ENCODE measurements at places on chromosomes 4 and X.

DNA sequence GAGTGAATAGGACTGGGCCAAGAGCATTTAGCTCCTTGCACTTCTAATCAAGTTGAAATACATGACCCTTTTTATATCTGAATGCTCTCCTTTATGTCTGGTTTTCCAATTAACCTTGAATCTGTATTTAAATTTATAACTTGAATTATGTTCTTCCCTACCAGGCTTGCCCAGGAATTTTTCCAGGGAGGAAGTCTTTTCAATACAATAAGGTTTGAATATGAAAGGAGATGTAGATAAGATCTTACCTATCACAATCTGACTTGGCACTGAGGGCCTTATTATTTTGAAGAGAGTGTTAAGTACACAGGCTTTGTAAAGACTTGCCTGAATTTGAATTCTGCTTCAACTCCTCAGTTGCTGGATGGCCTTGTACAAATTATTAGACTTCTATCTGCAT, 555.7 kb downstream of the PCDH7 start:
- DNase-seq = no peak

GRCh38 chr4:15792974-15793373, 14.8 kb downstream of the CD38 start:
- DNase-seq = no peak

GRCh38 chrX:132009350-132009749, 13.8 kb upstream of the STK26 start:
- DNase-seq = no peak

DNA sequence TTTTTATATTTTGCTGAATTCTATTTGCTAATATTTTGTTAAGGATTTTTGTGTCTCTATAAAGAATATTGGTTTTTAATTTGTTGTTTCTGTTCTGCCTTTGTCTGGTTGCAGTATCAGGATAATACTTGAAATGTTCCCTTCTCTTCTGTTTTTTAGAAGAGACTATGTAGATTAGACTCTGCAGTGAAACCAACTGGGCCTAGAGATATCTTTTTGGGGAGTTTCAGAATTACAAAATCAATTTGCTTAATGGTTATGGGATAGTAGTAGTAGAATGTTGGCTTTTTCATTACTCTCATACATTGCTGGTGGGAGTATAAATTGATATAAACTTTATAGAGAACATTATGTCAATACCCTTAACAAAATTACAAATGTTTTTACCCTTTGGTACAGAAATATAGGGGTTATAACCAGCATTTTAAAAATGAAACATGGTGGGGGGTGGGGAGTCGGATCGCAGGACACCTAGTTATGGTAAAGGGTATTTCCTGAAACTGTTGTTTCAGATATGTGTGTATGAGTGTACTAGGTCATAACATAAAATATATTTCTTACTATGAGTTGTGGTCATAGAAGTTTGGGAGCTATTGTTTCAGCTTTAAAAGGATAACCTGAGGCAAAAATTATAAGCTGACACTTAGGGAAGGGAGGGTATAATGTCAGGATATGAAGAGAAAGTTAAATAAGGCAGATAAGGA, 29.0 kb downstream of the CLOCK start:
- no peak for DNase-seq

GRCh38 chr4:80788798-80789197, 241.7 kb upstream of the BMP3 start:
- no peak for DNase-seq

- peak; percentile 23 for DNase-seq
These were observed 937.1 kb downstream of the CCSER1 start for GRCh38 chr4:91064157-91064853.

DNA sequence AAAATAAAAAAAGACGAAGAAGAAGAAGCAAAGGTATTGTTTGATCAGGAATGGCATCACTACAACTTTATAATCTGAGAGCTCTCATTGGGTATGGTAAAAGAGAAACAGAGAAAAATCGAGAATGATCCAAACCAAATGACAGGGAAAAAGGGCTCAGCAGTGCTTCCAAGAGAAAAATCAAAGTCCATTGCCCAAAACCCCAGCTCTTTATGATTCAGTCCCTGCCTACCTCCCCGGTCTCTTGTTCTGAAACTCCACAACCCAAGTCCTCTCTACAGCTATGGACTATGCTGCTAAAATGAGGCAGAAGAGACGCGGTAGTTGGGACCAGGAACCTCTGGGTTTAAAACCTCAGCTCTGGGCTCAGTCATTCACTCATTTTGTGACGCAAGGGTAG, 341.1 kb upstream of the PPARGC1A start:
- DNase-seq = no peak

GRCh38 chr4:102620697-102621497, 119.7 kb downstream of the NFKB1 start:
- DNase-seq = peak; percentile 56

GRCh38 chr4:40375620-40376019, 40.5 kb downstream of the CHRNA9 start:
- no peak for DNase-seq

DNA sequence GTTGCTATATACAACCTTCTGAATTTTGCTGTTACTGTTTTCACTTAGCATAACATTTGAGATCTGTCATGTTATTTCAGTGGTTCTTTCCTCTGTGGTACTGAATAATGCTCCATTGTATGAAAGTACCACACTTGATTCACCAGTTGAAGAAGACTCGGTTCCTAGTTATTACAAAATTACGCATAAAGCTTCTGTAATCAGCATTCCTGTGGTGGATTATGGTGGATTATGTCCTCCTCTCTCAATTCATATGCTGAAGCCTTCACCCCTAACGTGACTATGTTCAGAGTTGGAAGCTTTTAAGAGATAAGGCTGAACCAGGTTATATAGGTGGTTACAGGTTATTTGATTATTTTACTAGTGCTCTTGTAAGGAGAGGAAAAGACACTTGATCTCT, 2143.5 kb upstream of the AGA start:
- DNase-seq = no peak

- no peak for DNase-seq
These were observed 1.4 kb downstream of the C4orf36 start for GRCh38 chr4:86890790-86891189.
